ENCODE measurements at places on chromosomes 2 and 18.

DNA sequence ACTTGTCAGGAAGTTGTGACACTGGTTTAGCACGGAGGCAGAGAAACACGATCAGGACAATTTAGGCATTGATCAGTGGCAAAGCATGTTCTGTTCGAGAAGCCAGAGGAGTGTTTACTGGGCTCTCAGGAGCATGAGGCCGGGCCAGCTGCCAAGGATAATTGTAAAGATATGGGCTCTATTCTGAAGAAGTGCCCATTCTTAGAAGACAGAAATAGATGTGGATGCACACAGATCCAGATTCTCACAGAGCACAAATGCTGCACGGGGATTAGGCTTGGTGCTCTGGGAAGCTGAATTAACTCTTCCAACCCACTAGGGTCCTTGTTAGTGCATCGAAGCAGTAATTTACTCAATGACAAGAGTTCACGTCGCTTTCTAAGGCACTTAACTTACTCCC, 16.2 kb downstream of the AFF3 start:
- no peak for DNase-seq

GRCh38 chr2:33372940-33373553, 103.4 kb upstream of the RASGRP3 start:
- no peak for DNase-seq

GRCh38 chr2:72548081-72548764, 277.6 kb downstream of the EXOC6B start:
- no peak for DNase-seq

DNA sequence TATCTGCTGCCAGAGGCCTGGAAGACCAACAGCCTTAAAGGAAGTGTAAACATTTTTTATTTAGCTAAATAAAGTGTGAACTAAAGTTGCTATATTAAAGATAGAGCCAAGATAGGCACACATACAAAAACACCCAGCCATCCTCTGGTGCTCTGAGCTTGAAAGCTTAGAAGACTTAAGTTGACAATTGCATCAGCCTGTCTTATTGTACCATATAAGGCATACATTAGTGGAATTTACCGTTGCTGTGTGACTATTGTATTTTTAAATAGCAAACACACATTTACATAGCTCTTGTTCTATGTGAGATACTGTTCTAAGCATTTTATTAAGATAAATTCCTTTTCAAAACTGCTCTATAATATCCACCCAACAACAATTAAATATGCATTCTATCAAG, 736.6 kb upstream of the ZEB2 start:
- DNase-seq = no peak

DNA sequence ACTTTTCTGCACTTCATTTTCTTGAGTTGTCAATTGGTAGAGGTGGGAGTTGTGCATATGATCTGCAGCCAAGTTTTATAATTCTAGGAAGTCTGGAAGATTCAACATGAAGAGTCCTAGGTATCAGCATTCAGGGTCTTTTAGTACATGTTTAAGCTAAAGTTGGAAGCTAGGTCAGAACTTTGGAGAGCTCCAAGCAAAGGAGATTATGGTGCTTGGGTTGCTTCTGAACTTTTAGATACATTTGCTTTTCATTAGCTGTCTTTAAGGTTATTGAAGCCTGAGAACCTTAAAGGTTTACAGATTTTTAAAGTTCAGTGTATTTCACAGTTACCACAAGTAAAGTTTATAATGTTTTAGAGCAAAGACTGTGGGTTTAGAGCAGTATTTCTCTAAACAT, 85.5 kb downstream of the EPC2 start:
- DNase-seq = no peak

DNA sequence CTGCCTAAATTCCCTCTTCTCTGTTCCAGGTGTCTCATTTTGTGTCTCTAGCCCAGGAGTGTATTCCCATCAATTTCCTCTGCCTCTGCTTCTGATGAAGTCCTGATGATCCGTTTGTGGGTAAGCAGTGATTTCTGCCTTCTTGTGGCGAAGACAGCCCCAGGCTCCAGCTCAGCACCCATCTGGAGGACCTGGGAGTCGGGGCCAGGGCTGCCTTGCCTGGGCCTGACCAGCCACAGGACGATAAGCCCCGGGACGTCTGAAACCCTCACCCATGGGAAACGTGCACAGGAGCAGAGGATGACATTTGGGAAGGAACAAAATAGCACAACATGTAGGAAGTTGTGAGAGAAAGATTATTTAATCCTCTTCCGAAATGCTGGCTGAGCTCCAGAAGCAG, 206.9 kb downstream of the FBXO15 start:
- no peak for DNase-seq

- no peak for DNase-seq
These were observed 334.7 kb upstream of the GULP1 start for GRCh38 chr2:187956906-187957534.

DNA sequence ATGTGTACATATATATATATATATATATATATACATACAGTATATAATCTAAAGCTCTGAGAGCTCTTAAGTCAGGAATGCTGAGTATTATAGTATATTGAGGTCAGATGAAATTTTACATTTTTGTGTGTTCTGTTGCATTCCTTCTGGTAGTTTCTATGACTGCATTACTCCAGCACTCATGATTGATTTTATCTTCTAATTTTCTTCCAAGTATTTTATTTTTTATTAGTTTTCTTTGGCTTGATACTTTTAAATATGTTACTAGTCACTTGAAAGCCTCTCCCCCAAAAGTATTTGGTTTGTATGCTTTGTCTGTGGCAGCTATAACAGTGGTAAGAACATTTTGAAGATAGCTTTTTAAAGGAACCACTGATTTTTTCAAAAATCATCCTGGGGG, 25.0 kb downstream of the METTL21A start:
- DNase-seq = no peak

DNA sequence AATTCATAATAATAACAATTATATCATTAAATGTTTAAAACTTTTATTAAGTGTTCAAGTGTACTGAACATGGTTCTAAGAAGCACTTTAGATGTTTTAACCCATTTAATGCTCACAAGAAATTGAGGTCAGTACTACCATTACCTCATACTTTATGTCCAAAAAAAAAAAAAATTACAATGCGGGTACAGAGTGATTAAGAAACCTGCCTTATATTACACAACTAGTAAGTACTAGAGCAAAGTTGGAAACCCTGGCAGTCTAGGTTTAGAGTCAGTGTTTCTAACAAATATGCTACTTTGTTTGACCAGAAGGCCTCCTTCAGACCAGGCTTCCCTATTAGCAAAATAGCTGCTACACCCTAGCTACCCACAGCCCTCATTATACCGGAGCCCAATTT, 28.5 kb downstream of the PLEKHM3 start:
- DNase-seq = no peak
